ENCODE measurements at places on chromosomes 7 and 10.

DNA sequence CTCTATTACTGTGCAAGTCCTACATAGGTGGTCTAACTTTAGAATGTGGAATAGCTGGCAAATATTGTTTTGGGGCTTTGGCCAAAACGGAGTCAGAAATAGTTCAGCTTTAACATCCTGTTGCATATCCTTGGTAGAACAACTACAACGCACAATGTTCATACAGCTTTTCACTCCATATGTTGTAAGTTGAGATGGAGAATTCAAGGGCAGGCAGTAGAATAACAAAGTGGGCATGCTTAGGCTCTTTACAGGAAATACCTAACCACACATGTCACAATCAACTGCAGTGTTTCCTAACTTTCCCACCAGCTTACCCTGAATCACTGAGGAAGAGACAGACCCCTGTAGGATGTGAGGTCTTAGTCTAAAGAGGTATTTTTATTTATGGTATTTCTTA lies 122.3 kb downstream of the PPP1R3A start:
- no peaks in the 10 kb centered on the region for H3K4me1 ChIP-seq
- no peaks in the 10 kb centered on the region for H3K27me3 ChIP-seq
- no peak for DNase-seq

DNA sequence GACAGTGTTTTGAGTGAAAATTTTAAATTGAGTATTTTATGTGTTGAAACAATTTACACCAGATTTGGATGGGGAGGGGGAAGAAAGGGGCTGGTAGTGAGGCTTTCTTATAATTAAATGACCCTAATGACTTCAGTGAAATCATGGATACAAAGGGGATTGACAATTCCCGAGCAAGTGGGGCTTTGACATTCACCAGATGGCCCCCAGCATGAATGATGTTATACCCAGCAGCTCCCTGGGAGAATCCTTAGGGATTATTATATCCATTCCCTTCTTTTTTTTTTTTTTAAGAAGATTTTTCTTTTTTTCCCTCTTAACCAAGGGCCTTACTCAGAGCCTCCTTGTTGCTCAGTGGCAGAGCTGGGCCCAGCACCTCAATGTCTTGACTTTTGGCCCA lies 17.9 kb downstream of the PLPP4 start:
- H3K36me3 ChIP-seq = no peaks in the 10 kb centered on the region
- no peak for DNase-seq
- H3K27ac ChIP-seq = no peak overlapping the region
- H3K27me3 ChIP-seq = no peaks in the 10 kb centered on the region

GRCh38 chr10:101397140-101397539 lies 43.2 kb downstream of the BTRC start:
- H3K4me1 ChIP-seq = no peaks in the 10 kb centered on the region
- H3K27me3 ChIP-seq = no peaks in the 10 kb centered on the region
- H3K27ac ChIP-seq = no peak overlapping the region
- H3K4me3 ChIP-seq = no peak overlapping the region
- H3K36me3 ChIP-seq = no peaks in the 10 kb centered on the region

- H3K4me1 ChIP-seq = no peaks in the 10 kb centered on the region
- no peak overlapping the region for H3K27ac ChIP-seq
- no peaks in the 10 kb centered on the region for H3K27me3 ChIP-seq
- H3K36me3 ChIP-seq = no peaks in the 10 kb centered on the region
These were observed 30.1 kb upstream of the CDHR3 start for GRCh38 chr7:105932835-105933477.

- no peaks in the 10 kb centered on the region for H3K36me3 ChIP-seq
- no peaks in the 10 kb centered on the region for H3K4me1 ChIP-seq
- DNase-seq = no peak
- no peak within 1 kb of the TSS for H3K4me3 ChIP-seq
- H3K27me3 ChIP-seq = no peaks in the 10 kb centered on the region
- no peak within 1 kb of the TSS for H3K27ac ChIP-seq
These were observed at the start of gene NRAP for GRCh38 chr10:113663908-113664307. Gene NRAP, minus strand, starts transcription at chr10:113664041. Its CDS starts 159 bp downstream, at chr10:113663882.

DNA sequence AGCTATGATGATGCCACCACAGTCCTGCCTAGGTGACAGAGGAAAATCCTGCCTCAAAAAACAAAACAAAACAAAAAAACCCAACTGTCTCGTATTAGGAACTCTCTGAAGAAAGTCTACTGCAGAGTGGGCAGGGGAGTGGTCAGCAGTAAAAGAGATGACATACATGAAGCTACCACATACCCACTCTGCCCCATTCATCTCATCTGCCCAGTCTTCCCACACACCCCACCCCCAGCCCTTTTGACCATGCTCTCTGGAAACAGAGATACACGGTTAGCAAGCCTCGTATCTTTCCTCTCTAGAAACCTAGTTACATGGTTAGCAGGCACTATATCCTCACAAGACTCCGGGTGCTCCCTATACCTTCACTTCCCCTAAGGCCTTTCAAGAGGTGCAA lies 8.3 kb downstream of the SLC37A3 start:
- no peaks in the 10 kb centered on the region for H3K36me3 ChIP-seq
- DNase-seq = no peak
- no peaks in the 10 kb centered on the region for H3K27me3 ChIP-seq
- H3K4me3 ChIP-seq = no peak overlapping the region
- no peak overlapping the region for H3K27ac ChIP-seq

DNA sequence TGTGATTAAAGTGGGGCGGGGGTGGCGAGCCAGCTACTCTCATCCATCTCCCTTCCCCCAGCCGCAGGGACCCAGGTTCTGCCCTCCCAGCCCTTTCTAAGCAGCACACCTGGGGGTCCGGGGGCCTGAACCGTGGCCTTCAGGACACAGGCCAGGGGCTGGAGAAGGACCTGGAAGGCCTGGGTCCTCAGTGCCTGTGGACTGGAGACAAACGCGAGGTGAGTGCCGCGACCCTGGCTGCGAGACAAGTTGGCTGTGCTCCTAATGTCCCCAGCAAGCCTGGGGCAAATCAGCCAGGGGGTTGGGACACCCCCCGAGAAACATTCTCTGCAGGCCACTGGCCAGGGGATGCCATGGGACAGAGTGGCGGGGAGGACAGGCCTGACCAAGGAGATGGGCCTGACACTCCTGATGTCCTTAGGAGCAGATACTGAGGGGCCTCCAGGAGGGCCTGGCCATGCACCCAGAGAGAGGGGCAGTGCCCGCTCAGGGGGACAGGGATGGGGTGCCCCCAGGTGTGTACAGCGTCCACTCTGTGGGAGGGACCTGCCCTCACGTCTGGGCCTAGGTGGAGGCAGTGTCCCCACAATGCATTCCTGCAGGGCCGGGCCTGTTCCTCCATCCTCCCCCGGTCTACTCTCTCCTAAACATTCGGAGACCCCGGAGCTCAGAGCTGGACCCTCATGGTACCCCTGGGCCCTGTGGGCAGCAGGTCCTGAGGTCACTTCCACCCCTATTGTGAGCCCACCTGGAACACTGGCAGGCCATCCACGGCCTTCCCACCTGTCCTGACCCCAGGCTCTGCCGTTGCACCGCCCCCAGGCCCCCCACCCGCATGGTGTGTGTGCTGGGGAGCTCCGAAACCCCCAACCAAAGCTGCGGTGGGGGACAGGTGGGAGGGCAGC lies 13.1 kb downstream of the BRAT1 start:
- no peaks in the 10 kb centered on the region for H3K36me3 ChIP-seq
- H3K27me3 ChIP-seq = no peaks in the 10 kb centered on the region
- H3K27ac ChIP-seq = no peak overlapping the region
- no peak for DNase-seq
- no peak overlapping the region for H3K4me3 ChIP-seq

- no peak overlapping the region for H3K4me3 ChIP-seq
- H3K4me1 ChIP-seq = no peaks in the 10 kb centered on the region
- H3K27me3 ChIP-seq = no peaks in the 10 kb centered on the region
- no peak for DNase-seq
These were observed 12.2 kb upstream of the CAV1 start for GRCh38 chr7:116512520-116513188.

GRCh38 chr10:124997771-124998623 lies 56.1 kb downstream of the ZRANB1 start:
- H3K36me3 ChIP-seq = no peaks in the 10 kb centered on the region
- no peak overlapping the region for H3K4me3 ChIP-seq
- H3K27me3 ChIP-seq = no peaks in the 10 kb centered on the region
- peaks cover 12% of the 10 kb centered on the region for H3K4me1 ChIP-seq
- peak overlapping the region; percentile 63 for H3K27ac ChIP-seq

GRCh38 chr7:85004402-85004801 lies 182.5 kb downstream of the SEMA3D start:
- H3K4me3 ChIP-seq = no peak overlapping the region
- no peaks in the 10 kb centered on the region for H3K4me1 ChIP-seq
- H3K27ac ChIP-seq = no peak overlapping the region

DNA sequence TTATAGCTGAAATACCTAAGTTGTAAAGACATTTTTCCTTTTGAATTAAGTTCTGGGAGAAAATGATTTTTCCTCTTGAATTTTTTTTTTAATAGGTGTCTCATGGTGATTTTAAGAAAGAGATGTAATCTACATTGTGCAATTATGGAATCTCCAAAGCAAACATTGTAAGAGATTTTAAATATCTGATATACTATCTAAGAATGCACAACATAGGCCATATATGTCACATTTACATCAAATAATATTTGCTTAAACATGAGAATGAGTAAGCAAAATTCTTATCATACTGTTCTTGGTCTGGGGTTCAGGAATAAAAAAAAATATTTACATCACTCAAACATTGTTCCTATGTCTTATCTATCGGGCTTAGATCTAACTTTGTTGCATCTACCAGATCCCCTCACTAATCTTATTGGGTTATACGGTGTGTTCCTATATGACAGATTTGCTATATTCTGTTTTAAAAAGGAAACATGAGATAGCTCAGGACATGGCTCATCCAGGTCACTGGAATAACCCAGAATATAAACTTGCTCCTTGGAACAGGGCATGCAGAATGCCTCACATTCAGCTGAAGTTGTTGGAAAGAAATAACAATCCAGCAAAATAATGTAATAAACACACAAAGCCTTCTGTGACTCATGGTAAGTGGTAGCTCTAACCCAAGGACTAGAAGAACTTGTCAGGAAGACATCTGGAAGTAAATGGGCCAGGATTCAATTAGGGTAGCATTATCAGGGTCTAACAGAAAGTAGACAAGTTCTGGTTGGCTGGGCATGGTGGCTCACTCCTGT lies 794.7 kb downstream of the IPMK start:
- H3K4me3 ChIP-seq = no peak overlapping the region
- no peak for DNase-seq
- H3K27ac ChIP-seq = no peak overlapping the region
- no peaks in the 10 kb centered on the region for H3K4me1 ChIP-seq
- no peaks in the 10 kb centered on the region for H3K36me3 ChIP-seq
- H3K27me3 ChIP-seq = no peaks in the 10 kb centered on the region

DNA sequence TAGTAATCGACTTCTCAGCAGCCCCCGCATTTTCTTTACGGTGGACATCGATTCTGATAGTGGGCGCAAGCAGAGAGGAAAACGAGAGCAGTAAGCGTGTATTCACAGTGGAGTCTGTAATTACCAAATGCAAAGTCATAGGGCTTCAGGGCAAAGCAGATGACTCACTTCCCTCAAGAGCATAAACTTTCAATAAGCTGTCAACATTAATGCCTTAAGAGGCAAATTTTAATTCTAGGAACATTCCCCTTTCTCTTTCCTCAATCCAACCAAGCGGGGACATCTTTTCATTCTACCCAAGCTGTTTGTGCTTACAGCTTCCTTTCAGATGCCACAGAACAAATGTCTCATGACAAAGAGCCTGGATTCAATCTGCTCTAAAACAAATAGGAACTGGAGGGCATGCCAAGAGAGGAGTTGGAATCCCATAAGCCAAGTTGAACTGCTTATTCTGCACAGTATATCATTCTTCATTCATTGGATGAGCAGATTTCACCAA lies 48.6 kb downstream of the MALSU1 start:
- DNase-seq = no peak
- no peak overlapping the region for H3K27ac ChIP-seq
- H3K36me3 ChIP-seq = no peaks in the 10 kb centered on the region
- no peak overlapping the region for H3K4me3 ChIP-seq

- DNase-seq = no peak
- no peaks in the 10 kb centered on the region for H3K36me3 ChIP-seq
- no peak overlapping the region for H3K27ac ChIP-seq
- no peak overlapping the region for H3K4me3 ChIP-seq
- no peaks in the 10 kb centered on the region for H3K27me3 ChIP-seq
These were observed 75.2 kb downstream of the CREB5 start for GRCh38 chr7:28487487-28487886.

DNA sequence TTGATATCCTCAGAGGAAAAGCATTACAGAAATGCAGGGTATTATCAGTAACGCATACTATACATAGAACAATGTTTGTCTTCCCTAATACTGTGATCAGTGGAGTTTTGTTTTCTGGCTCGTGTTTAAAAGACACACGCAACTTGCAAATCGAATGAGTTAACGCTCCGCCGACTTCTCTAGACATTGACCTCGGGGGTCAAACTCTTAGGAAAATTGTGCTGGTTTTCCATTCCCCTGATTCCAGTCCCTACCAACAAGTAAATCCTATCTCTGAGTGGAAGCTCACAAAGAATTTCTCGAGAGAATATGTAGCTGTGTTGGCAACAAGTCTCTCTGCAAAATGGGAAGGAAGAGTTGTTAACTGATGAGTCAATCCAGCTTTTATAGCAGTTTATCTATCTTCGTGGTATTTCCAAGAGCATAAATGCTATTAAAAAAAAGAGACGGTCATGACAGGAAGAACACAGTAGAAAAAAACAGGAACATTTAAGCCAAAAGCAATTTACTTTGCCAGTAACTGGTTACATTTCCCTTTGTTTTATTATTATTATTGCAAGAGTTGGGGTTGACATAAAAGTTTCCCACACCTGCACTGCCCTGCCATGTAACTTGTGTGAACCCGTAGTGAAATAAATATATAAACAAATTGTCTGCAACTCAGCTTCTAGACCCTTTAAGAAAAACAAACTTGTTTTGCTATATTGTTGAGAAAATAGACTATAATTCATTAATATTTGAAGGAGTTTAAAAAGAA lies 144.4 kb downstream of the ARID5B start:
- no peaks in the 10 kb centered on the region for H3K4me1 ChIP-seq
- H3K27ac ChIP-seq = peak overlapping the region; percentile 99
- H3K36me3 ChIP-seq = no peaks in the 10 kb centered on the region
- H3K27me3 ChIP-seq = no peaks in the 10 kb centered on the region
- peak; percentile 49 for DNase-seq
- no peak overlapping the region for H3K4me3 ChIP-seq

DNA sequence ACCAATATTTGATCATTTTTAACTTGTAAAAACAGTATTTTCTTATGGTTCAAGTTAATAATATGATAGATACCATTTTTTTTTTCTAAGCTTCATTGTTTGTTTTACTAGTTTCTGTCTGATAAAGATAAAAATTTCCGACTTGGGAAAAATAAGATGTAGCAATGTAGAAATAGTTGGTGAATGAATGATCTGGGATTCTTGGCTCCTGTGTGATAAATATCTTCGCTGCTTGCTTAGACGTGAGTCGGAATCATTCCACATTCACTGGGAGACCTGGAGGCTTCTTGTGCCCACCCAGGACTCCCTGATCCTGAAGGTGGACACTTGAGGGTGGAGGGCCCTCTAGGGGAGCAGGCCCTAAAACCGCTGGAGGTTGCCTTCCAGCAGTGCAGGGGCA lies 47.9 kb downstream of the EXOC4 start:
- no peaks in the 10 kb centered on the region for H3K36me3 ChIP-seq
- no peaks in the 10 kb centered on the region for H3K27me3 ChIP-seq
- H3K4me1 ChIP-seq = no peaks in the 10 kb centered on the region
- H3K4me3 ChIP-seq = no peak overlapping the region
- no peak overlapping the region for H3K27ac ChIP-seq
